CD4-positive, alpha-beta T cell treated with Interleukin-21 for 1 hour (primary cell): ENCODE measurements at places on chromosomes 13 and 19.

DNA sequence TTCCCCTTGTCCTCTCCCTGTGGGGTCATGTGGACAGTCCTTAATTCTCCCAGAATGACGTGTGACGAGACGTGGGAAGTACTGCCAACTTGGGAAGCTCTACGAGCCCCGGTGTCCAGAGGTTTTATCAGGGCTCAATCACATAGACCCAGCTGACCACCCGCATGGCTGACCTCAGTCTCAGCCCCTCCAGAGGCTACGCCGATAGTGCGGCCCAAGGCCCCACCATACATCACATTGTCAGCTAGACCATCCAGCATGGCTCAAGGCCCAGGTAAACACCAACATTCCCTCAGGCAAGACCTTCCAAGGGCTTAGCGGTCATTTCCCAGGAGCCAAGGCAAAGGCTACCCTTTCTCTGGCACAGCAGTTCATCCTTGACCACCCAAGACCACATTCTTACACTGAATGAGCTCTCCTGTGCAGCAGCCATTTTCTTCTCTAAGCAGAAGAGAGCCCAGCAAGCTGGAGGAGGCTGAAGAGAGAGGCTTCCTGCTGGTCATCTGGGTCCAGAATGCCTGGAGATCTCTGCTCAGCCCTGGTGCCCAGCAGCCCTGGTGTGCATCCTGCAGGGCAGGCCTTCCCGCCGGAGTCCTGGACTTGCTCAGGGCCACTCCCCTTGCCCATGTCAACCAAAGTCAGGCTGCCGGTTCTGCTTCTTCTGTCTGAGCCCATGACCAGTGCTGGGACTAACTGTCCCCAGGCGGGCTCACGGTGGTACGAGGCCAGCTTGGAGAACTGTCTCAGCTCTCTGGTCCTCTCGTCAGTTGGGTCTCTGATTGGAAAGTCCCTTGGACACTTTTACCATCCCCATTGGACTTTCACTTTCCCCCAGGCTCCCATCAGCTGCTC is 7.9 kb upstream of the F10 start:
- DNase-seq, result no peak

GRCh38 chr19:28170066-28170465 is 1042.9 kb downstream of the UQCRFS1 start:
- DNase-seq, result no peak

DNA sequence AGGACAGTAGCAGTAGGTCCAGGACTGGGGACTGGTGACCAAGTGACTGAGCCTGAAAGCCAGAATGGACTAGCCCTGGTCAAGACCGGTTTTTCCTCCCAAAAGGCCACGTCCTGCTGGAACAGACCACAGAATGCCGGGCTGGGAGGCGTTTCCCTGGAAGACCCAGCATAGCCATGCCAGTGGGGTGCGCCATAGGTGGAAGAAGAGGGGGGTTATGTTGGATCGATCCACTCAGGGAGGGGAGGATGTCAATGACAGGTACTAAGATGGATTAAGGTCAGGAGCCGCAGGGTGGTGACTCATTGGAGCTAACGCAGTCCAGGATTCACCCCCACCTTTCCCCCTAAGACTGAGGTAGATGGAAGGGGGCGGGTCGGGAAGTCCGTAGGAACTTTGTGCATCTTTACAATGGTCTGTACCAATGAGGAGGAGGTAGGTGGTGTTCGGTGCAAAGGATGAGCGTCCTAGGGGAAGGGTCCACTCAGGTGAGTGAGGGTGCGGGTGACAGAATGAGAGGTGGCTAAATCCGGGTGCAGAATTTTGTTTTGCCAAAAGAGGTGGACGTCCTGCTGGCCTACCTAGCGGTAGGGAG is 21.0 kb downstream of the VASP start:
- DNase-seq, result no peak

GRCh38 chr13:106479929-106480328 is 55.5 kb downstream of the EFNB2 start:
- DNase-seq, result no peak

- DNase-seq, result no peak
Measured at GRCh38 chr19:17677002-17677401, 11.2 kb downstream of the UNC13A start.

GRCh38 chr19:17616961-17617806 is 61.7 kb downstream of the COLGALT1 start:
- DNase-seq, result no peak

- no peak for DNase-seq
Measured at GRCh38 chr13:110125157-110125556, 181.8 kb downstream of the COL4A1 start.

DNA sequence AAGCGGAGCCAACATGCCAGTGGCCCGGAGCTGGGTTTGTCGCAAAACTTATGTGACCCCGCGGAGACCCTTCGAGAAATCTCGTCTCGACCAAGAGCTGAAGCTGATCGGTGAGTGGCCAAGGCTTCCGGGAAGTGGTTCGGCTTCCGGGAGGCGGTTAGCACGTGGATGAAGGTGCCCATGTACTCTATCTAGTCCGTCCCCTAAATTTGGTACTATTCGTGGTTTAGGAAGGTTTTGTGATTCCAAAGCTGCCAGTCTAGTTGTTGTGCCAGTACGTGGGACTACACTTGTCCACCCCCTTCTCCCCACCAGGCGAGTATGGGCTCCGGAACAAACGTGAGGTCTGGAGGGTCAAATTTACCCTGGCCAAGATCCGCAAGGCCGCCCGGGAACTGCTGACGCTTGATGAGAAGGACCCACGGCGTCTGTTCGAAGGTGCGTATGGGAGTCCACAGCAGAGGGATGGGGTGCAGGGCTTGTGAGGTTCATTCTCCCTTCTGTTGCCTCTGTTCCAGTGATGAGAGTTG is 579 bp downstream of the RPS9 start:
- no peak for DNase-seq

DNA sequence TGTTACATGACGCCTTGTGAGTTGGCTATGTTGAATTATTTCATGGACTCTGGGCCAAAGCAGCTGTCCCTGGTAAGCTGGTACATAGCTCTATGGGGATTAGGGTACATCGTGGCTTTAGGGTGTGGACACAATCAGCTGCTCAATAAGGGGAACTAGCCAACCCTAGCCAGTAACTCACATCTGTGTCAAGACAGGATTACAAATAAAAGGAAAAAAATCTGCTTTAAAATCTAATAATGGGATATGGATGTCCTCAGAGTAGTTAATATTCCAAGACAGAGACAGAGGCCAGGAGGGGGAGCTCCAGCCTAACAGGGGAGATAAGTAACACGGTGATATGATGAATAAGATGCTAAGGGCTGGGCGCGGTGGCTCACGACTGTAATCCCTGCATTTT is 21.1 kb upstream of the ZNF766 start:
- DNase-seq, result peak; percentile 66

- DNase-seq, result no peak
Measured at GRCh38 chr13:111034811-111035210, 80.3 kb upstream of the ARHGEF7 start.

DNA sequence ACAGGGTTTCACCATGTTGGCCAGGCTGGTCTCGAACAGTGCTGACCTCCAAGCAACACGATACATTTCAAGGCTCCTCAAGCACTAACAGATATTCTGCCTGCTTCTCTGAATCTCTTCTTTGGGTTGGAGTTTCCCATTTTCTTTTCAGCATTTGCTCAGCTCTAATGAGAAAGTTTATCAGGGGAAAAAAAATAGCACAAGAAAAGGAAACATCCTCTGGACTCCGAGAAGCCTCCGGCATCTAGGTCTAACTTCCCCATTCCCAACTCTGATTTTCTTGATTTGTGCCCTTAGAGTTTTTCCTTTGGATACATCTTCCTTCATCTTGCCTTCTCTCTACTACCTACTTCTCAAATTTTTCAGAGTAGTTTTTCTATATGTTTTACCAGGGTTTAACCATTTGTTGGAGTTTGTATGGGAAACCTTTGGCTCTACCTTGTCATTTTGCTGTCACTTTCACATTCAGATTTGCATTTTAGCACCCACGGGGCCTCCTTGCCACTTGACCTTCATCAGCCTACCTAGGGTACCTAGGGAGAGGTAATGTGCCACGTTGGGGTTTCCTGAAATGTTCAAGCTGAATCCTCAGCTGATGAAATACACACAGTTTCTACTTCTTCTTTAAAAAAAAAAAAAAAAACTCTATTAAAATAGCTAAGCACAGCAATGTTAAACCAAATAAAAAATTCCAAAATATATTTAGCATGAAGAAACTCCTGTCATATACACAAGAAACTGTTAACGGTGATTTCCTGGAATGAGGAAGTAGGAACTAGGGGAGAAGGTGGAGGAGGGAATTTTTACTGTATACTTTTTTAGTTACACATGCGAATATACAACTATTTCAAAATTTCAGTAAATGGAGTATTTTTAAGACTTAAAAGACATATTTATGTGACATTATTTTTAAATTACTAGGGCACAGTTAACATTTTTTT is 5.1 kb upstream of the USP12 start:
- no peak for DNase-seq

GRCh38 chr13:114007566-114007965 is 33.7 kb upstream of the C13orf46 start:
- DNase-seq, result no peak

- no peak for DNase-seq
Measured at GRCh38 chr13:108377646-108378206, 108.2 kb downstream of the TNFSF13B start.

DNA sequence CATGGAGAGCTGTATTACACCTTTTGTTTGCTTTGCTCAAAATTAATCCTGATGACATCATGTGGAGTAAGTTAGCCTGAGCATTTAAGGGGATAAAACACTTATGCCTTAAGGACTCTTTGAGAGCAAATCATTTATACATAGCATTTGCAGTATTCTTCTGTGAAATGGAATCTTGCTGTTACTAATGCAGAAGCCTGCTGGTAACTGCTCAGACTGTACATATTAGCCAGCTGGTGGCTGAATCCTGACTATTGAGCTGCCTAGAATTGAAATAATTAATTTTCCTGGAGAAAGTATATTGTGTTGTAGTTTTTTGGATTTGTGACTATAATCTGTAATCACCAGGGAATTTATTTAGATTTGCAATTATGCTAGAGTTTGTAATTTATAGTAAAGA is 363.2 kb downstream of the GPC6 start:
- DNase-seq, result no peak

DNA sequence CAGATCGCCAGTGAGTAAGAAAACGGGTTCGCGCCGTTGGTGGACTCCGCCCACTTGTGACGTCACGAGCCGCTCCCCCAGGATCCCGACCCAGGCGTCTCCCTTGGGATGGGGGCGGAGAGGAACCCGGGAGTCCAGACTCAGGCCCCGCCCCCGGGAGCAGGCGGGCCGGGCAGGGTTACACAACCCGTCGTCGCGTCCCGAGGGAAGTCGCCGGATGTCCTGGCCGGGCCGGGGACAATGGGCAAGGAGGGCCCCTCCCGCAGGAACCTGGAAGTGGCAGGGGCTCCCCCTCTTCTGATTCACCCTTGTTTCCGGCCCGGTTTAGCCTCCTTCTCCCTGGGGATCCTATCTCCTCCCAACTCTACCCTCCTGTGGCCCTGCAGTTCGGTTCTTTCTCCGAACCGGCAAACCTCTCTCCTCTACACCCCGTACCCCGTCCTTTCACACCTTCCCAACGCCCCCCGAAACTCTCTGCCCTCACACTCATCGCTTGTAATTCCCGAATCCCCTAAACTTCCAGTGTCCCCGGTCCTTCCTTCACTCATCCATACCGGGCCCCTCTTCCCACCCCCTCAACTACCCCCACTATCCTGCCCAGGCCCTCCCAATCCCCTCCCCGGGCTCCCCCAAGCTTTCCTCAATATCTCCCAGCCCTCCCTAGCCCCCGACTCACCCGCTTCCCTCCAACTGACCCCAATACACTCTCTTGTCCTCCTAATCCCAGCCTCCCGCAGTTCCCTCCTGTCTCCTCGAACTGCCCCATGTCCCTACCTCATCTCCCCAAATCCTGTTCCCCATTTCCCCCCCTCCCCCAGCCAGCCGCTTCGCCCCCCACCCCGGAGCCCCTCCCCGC is 20.0 kb upstream of the ERCC1 start:
- peak; percentile 68 for DNase-seq

GRCh38 chr19:10797541-10798256 is 38.3 kb downstream of the TMED1 start:
- peak; percentile 94 for DNase-seq

- no peak for DNase-seq
Measured at GRCh38 chr19:58434217-58434616, 5.7 kb downstream of the ZNF132 start.

DNA sequence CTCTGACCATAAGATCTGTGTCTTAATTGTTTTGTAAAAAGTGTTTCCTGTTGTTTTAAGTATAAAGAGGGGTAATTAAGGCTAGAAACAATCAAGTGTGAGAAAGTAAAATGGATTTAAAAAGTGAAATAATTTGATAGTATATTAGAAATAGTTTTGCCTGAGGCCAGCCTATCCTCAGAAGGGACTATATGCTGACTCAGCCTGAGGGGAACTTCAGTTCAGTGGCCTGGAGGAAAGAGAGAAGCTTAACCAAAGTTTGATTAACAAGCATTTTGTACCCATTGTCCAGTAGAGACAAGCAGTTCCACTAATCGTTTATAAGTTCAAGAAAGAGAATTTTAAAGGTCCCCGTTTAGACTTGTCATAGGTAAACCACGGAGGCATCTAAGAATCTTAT is 1793.2 kb upstream of the PRR20A start:
- no peak for DNase-seq

DNA sequence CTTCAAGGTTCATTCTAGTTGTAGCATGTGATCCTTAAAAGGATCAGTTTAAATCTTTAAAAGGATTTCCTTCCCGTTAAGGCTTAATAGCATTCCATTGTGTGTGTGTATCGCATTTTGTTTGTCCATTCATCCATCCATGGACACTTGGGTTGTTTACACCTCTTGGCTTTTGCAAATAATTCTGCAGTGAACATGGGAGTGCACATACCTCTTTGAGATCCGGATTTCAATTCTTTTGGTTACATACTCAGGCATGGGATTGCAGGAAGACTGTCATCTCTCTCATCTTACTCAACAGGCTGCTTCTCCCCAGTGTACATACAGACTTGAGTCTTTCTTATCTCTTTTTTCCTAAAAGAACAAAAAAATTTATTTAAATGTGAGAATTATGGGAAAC is 1.2 kb downstream of the RNF113B start:
- DNase-seq, result no peak

DNA sequence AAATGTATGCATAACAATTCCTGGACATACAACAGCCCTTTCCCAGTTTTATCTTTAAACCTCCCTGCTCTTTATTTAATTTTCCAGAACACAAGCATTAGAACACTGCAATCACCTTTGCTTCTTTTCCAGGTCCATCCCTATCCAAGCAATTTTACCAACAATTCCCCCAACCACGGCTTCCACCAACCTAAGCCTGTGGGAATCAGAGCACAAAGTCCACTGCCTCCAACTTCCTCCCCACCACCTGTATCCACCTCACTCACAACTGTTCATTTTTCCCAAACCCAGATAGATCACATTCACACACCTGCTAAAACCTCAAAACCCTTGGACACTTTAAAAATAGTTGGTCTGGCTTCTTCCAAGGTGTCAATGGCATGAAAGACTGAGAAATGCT is 39.5 kb downstream of the FOXO1 start:
- DNase-seq, result no peak

- DNase-seq, result no peak
Measured at GRCh38 chr13:20334309-20334708, 102.2 kb upstream of the GJB6 start.
